Ovary (tissue), 10 donors: ENCODE measurements at places on chromosomes 16 and 17. TPM values are rescaled to one million over a fixed set of nuclear protein-coding genes. Genes with fewer than 3 reads are reported as not detected.

- peaks cover 2% of the 10 kb centered on the region for H3K4me1 ChIP-seq
- no peaks in the 10 kb centered on the region for H3K36me3 ChIP-seq
- H3K27ac ChIP-seq, result no peak overlapping the region
- no peaks in the 10 kb centered on the region for H3K27me3 ChIP-seq
Observed at GRCh38 chr17:82204831-82205719, 7.6 kb downstream of the CCDC57 start.

DNA sequence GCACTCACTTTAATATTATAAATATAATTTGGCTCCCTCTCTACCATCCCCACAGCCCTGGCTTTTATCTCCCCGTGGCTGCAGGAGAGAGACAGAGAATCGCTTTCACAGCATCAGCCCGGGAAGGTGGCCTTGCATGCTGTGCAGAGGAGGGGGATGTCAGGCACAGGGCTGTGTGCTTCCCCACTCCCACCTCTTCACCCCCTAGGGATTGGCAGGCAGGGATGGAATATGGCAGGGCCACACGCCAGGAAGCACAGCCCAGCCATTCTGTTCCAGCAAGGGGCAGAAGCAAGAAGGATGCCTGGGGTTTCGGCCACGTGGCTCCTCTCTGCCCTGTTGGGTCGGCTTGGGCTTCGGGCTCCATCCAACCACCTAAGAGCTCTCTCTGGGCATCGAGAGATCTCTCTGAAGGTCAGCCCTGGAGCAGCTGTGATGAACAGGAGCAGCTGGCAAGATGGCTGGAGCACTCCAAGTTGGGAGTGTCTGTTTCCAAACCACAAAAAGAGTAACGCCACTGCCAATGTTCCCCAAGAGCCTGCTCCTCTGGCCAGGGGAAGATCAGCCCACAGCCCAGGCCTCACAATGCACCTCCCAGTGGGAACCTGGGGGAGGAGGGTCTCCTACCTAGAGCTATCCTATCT lies 223.2 kb downstream of the C16orf78 start:
- H3K4me3 ChIP-seq, result no peak overlapping the region
- no peak for DNase-seq
- H3K27me3 ChIP-seq, result no peaks in the 10 kb centered on the region
- H3K36me3 ChIP-seq, result no peaks in the 10 kb centered on the region

XAF1 gene
- 87.1 TPM for total RNA-seq

GRCh38 chr16:78389009-78389498 lies 289.6 kb downstream of the WWOX start:
- H3K4me3 ChIP-seq, result no peak overlapping the region
- peaks cover 4% of the 10 kb centered on the region for H3K4me1 ChIP-seq
- H3K27ac ChIP-seq, result no peak overlapping the region
- no peaks in the 10 kb centered on the region for H3K36me3 ChIP-seq
- DNase-seq, result no peak

ADAD2 gene
- not detected for total RNA-seq

TSC2 gene
- total RNA-seq, result 96.0 TPM

GPT2 gene
- 10.3 TPM for total RNA-seq

DNA sequence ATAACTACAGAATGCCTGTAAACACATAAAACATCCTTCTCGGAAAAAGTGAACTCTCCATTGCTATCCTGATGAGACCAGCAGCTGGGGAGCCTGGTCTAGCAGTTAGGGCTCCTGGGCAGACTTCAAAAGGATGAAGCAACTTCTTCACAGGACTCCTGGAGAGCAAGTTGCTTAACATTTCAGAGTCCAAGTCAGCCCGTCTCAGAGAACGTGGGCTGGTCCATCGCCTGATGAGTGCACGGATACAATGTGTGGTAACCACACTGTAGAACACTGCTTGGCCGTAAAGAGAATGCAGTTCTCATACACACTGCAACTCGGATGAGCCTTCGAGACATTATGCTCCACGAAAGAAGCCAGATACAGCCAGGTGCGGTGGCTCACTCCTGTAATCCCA lies 52.7 kb downstream of the TMEM235 start:
- H3K36me3 ChIP-seq, result no peaks in the 10 kb centered on the region
- H3K27me3 ChIP-seq, result no peaks in the 10 kb centered on the region
- H3K27ac ChIP-seq, result no peak overlapping the region
- no peak for DNase-seq

PPP1R27 gene
- not detected for total RNA-seq

GPR142 gene
- 0.25 TPM for total RNA-seq

SLC4A1 gene
- total RNA-seq, result 0.47 TPM

DNA sequence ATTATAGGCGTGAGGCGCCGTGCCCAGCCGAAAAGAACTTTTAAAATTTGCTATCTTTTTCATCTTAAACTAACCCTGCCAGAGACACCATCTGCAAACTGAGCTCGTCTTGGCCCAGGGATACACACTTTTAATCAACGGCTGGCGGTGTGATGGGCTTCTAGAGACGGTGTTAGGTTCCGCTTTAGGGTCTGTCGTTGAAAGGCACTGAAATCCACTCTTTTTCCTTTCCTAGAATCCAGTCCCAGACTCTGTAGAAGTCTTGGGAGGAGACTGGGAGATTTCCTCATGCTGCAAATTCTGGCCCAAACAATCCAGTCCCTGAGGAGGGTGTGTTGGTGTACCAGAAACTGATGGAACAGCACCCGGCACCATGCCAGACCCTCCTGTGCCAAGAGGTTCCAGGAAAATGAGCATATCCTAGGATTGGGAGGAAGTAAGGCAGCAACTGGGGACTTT lies 52.0 kb upstream of the TEX2 start:
- H3K4me1 ChIP-seq, result peaks cover 7% of the 10 kb centered on the region
- no peaks in the 10 kb centered on the region for H3K36me3 ChIP-seq
- peak overlapping the region; percentile 73 for H3K27ac ChIP-seq
- DNase-seq, result peak; percentile 97
